Activated T-cell treated with anti-CD3 and anti-CD28 coated beads, Interleukin-2, amount 50 U/mL, for 4 hours (primary cell): ENCODE measurements at places on chromosomes 2 and 18.

DNA sequence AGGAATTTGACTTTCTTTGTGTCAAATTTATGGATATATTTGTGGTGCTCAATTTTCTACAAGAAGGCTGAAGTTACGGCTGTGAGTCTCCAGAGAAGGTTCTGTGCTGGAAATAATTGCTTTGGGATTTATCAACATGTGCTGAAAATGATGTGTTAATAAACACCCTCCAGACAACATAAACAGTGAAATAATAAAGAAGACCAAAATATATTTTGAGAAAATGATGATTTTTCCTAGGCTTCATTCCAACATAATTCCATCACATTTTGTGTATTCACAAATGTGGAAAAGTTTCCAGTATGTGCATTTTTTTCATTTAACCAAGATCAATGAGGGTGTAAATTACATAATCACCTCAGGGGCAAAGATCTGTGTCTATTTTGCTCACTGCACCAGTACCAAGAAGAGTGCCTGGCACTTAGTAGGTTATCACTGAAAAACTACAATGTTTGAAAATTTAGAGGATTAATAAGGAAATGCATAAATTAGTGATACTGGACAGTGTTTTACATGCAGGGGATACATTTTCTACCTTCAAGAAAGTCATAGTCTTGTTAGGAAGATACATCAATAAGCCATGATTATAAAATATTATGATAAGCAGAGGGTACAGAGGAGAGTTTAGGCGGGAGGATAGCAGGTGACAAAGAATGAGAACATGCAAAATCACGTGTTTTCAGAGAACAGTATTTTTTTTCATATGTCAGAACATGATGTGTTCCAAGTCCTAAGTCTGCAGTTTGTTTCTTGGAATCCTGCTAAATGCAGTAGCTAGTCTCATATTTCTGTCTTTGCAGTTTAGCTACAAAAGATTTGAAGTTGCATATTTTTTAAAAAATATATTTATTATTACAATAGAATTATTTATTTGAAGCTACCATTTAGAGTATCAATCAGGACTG is 127.6 kb upstream of the DLGAP1 start:
- no peak for DNase-seq

DNA sequence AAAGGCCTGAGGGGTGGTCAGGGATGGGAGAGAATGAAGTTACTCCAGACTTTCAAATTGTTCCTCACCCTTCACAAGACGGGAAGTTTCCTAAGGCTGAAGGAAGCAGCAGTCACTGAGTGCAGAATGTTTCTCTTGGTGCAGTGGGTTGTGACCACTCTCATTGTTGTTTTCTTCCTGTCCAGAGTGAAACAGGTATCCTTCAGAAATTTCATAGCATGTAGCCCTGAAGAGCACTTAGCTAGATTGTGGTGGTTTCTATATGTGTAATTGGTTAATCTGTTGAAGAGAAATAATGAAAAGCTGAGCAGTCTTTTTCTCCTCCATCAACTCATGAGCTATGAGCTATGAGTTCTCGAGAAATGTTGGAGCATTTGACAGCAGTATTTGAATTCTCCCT is 96.8 kb downstream of the GPD2 start:
- DNase-seq = no peak

GRCh38 chr2:154452906-154453493 is 245.5 kb upstream of the KCNJ3 start:
- DNase-seq = no peak

GRCh38 chr2:8515864-8516533 is 165.9 kb upstream of the ID2 start:
- DNase-seq = no peak

DNA sequence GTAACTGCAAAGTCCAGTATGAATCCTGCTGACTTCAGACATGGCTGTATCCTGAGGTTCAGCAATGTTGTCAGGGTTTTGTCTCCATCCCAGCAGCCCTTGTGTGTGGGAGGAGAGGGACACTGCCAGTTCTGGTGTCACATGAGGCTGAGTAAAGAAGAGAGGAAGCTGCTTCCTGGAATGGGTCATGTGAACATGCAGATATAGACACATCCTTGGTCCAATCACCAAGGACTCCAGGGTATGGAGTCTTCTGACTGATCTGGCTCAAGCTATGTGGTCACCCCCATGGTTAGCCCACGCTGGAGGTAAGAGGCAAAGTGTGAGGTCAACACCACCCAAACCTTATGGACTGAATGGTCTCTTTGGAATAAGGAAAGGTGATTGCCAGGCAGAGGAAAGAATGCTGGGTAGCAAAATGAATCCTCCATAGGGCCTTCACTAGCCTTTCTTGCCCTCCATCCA is 134.4 kb upstream of the SLC1A4 start:
- no peak for DNase-seq

DNA sequence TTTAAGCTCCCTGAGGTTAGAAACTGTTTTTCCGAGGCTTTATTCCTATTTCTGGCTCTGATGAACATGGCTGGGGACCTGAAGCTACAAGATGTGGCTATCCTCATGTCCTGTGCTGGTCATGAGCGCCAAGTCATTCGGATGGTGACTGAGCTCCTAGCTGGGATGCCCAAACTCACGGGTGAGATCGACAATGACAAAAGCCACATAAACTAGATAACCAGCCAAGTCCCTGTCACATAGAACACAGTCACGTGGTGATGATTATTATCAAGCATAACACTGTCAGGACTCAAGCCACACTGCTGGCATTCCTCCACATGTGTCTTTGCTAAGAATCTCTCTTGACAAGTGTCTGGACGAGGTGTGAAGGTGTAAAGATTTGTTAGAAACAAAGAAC is 274.9 kb downstream of the CLIP4 start:
- DNase-seq = no peak

DNA sequence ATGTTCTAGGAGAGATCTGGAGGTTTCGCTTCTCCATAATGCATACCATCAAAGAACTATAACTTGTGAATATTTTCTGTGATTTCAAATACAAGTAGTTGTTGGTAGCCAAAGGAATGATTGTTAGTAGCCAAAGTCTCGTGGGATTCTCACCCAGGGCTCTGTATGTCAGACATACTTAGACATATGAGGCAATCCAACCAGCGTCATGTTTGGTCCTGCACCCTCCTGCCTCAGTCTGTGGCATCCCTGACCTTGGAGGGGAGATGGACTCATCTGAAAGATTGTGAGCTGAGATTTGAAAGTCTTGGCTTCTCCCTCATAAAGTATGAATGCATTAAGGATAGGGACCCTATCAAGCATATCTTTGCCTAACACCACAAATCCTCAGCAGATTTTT is 81.2 kb downstream of the CTIF start:
- no peak for DNase-seq

DNA sequence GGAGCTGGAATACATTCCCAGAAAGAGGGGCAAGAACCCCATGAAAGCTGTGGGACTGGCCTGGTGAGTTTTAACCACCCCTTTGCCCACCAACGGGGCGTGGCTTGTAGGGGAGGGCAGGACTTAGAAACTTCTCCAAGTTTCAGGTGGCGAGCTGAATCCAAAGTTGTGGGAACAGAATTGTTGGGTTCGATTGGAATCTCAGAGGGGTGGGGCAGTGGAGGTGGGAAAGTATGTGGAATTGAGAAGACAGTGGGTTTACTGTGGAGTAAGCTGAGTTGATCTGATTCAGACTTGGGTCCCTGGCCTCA is 1.1 kb downstream of the PNKD start:
- DNase-seq = no peak

DNA sequence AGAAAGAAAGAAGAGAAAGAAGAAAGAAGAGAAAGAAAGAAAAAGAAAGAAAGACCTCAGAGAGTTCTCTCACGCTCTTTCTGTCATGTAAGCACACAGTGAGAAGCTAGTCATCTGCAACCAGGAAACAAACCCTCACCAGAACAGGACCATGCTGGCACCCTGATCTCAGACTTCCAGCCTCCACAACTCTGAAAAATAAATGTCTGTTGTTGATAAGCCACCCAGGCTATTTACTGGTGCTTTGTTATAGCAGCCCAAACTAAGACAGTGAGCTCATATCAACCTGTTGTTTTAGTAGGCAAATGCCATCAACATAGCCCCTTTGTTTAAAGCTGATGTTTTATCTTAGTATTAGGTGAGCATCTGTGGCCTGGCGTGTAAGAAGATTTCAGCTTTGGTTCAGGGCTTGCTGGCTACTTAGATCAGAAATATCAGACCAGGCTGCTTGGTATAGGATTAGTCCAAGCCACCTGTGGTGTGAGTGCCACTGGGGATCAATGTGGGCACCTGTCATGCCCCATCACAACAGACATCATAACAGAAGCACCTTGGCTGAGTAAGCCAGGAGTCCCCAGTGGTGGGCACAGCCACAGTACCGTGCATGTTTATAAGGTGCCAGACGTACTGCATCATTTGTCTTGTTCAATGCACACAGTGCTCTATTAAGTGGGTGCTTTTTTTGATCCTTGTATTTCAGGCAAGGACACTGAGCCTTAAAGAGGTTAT is 94.4 kb downstream of the LBH start:
- DNase-seq = no peak

- DNase-seq = no peak
Measured at GRCh38 chr2:26064846-26065245, 31.0 kb downstream of the RAB10 start.

DNA sequence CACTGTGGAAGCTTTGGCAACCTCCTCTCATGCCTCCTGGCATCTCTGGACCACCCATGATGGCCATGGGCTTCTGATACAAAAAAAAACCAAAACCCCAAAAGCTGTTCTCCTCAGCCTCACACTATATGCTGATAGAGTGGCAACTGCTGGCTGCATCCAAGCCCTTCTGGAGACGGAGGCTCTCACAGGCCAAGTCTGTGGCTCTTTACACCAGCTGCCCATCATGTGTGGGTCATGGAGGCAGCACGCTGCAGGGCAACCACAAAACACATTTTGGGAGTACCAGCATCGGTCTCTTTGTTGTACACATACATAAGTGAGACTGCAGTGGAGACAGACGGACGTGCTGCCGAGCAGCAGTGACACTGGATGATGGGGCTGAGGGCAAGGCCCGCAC is 45.3 kb downstream of the SP110 start:
- DNase-seq = no peak

DNA sequence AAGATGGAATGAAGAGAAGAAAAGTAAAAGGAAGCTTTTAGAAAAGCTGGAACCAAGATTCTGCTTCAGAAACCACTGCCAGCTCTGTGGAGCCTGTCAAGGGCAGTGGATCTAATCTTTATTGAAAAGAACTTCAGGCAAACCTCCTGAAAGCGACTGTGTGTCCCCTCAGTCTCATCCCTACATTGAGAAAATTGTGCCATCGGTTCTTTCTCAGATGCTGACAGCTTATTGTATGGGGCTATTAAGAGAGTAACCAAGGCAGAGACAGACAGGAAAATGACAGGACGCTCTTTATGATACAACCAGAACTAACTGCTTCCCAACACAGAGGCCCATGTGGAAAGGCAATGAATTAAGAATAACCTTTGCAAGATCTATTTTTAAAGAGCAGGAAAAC is 763.2 kb upstream of the CHAC2 start:
- no peak for DNase-seq

DNA sequence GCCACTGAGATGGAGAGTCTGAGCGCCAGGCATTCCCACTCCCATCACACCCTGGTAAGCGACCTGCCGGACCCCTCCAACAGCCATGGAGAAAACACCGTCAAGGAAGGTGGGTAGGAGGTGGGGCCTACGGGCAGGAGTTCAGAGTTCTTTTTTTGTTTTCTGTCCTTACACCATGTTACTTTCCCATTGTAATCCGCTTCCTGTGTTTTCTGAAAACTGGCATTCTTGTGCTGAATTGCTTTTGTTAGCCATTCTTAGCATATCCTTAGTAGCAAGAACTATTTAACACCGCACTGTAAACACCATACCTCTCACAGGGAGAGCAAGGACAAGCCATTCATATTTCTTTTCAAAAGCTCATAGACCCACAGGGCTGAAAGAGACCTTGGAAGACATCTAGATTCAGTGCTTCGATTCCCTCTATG is 46.2 kb downstream of the UNC80 start:
- no peak for DNase-seq

GRCh38 chr2:234981197-234982095 is 29.6 kb downstream of the SH3BP4 start:
- DNase-seq = no peak

DNA sequence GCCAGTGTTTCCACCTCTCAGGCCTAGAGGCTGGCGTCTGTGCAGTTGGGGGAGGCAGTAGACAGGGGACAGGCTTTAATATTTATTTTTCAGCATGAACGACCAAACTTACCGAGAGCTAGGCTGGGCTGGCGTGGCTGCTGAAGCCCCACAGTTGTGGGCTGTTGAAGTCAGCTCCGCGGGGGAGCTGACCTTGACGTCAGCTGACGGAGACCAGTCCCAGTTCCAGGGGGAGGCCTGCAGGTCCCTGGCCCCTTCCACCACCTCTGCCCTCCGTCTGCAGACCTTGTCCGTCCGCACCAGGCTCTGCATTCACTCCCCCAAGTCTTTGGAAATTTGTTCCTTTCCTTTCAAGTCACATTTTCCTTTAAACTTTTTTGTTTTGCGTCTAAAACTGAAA is 33.4 kb upstream of the TUBA3E start:
- DNase-seq = no peak

DNA sequence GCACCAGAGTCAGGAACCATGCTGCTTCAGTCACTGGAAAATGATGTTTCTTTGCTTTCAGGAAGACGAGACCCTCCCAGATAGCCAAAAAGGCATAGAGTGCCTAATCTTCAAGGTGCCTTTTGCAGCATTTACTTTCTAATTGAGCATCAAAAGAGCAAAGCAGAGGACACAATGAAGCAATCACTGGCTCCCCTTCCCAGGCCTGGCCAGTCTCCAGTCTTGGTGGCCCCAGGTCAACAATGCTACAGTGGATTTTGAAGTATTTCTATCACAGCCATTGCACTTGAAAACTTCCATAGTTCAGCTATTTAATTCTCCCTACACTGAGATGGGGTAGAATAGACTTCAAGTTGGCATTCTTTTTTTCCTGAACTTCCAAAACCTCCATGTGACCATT is 15.4 kb downstream of the ZBTB7C start:
- DNase-seq = no peak

DNA sequence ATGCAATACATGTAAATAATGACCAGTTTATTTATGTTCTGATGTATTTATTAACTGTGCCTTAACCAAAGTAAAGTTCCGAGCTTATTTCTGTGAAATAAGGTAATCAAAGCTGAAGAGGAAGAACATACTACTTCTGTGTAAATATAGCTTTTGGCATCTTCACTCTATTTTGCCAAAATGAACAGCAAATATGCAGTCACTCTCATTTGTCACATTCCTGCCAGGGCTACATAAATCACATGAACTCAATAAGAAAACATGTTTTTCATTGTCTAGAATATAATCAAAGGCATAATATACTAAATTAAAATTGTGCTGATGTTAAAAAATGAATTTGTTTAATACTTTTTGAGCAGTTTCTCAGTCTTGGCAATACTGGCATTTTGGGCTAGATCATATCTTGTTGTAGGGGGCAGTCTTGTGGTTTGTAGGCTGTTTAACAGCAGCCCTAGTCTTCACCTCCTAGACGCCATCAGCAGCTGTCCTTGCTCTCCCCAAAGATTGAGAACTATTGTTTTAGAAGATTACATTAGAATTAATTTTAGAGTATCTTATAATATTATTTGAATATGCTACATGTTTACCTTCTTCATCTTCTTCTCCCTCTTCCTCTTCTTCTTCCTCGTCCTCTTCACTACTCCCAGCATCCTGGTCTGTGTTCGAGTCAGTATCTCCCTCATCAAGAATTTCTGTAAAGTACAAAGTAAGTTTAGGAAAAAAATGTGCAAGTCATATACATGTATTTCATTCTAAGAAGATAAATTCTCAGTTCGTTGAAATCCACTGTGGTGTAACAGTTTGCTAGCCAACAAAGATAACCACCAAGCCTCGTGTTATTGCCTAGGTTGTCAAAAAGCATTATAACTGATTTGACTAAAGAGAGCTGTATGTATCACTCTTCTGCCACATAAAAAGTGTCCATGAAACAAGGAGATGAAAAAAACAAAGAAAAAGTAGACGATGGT is 41.5 kb downstream of the CWC22 start:
- DNase-seq = no peak
